ENCODE measurements at places on chromosomes 6 and 20.

- DNase-seq, result no peak
Measured at GRCh38 chr6:1538810-1539478, 70.8 kb upstream of the FOXC1 start.

GRCh38 chr6:7154341-7155139 is 46.8 kb downstream of the RREB1 start:
- no peak for DNase-seq

DNA sequence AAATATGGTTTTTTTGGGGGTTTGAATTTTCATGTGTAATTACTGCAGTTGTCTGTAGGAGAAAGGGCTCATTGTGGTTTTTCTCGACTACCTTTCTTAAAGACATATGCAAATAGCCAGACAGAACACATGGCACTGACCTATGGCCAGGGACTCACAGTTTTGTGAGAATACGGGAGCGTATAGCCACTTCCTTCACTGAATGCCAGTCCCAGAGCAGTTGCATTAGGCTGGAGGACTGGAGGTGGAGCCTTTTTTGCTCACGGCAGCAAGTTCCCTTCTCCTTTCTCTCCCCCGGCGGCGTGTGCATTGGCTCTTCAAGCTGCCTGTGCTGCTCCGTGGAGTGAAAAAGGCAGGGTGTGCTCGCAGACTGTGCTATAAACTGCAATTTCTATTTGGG is 114.9 kb downstream of the AKAP7 start:
- DNase-seq, result no peak

GRCh38 chr6:25472906-25473305 is 179.1 kb upstream of the SCGN start:
- no peak for DNase-seq

GRCh38 chr6:162546905-162547304 is 180.7 kb downstream of the PRKN start:
- DNase-seq, result no peak

- DNase-seq, result no peak
Measured at GRCh38 chr20:35179292-35180212, 7.7 kb downstream of the PROCR start.

DNA sequence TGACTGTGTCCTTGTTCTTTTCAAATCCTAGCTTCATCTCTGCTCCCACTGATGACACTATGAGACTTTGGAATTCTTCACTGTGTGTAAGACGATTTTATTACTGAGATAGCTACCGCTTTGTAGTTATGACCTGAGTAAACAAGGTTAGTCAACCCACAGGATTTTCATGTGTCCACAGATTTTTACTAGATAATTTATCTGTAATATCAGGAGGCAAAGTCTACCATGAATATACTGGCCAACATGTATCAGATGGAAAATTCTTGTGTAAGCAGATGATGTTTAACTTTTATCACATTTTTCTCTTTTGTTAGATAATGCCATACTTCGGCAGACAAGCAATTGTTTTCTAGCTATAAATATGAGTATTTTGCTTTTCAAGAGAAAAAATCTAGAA is 119.8 kb downstream of the SGK1 start:
- no peak for DNase-seq

- DNase-seq, result no peak
Measured at GRCh38 chr20:62665153-62665754, 23.0 kb downstream of the SLCO4A1 start.

DNA sequence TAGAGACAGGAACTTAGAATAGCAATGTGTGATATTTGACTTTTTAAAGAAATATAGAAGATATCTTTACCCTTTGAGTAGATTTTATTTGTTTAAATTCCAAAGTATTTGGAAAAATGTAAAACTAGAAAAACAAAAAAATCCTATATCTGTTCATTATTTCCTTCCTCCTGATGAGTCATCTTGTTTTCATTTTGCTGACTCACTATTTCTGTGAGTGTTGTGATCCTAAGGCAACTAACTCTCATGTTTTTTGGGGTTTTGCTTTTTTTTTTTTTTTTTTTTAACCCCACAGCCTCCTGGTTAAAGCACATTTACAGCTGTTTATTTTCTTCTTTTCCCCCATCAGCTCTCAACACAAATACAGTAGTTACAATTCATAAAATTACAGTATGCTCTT is 37.8 kb upstream of the THEMIS start:
- DNase-seq, result no peak

GRCh38 chr6:30071081-30071818 is 4.3 kb downstream of the PPP1R11 start:
- no peak for DNase-seq

DNA sequence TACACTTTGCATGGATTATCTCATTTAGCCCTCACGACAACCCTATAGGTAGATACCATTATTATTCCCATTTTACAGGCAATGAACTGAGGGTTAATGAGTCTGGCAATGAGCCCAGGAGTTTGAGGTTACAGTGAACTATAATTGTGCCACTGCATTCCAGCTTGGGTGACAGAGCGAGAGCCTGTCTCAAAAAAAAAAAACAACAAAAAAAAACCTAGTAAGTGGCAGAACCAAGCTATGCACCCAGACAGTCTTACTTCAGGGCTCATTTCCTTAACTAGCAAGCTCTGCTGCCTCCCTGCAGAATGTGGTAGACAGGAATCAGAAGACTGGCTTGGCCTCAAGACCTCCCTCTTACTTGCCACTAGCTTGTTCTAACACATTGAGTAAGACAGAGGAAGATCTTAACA is 71.9 kb upstream of the RREB1 start:
- no peak for DNase-seq

DNA sequence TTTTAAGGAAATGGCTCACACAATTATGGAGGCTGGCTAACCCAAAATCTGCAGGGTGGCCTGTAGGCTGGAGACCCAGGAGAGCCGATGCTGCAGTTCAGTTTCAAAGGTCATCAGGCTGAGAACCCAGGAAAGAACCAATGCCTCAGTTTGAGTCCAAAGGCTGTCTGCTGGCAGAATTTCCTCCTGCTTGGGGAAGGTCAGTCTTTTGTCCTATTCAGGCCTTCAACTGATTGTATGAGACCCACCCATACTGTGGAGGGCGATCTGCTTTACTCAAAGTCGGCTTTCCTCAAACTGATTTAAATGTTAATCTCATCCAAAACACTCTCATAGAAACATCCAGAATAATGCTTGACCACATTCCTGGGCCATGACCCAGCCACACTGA is 189.7 kb upstream of the CDYL start:
- no peak for DNase-seq

- DNase-seq, result no peak
Measured at GRCh38 chr20:39338469-39339376, 376.6 kb downstream of the DHX35 start.

GRCh38 chr6:106787327-106788196 is 158.2 kb downstream of the QRSL1 start:
- DNase-seq, result no peak

DNA sequence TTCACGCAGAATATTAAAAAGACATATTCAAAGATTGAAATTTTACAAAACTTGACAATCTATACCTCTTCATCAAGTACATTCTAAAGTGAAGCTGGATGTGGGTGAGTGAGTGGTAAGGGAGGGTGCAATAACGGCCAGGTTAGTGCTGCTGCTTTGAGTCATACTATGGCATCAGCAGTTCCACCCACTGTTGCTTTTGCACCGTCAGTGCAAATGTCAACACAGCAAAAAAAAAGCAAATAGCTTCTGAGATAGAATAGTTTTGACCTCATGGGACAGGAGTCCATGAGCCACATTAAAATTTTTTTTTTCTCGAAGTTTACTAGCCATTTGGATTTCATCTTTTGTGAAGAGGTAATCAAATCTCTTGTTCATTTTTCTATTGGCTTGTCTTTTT is 31.8 kb downstream of the PSMF1 start:
- DNase-seq, result no peak

GRCh38 chr6:124982669-124983068 is 20.4 kb downstream of the RNF217 start:
- DNase-seq, result no peak

DNA sequence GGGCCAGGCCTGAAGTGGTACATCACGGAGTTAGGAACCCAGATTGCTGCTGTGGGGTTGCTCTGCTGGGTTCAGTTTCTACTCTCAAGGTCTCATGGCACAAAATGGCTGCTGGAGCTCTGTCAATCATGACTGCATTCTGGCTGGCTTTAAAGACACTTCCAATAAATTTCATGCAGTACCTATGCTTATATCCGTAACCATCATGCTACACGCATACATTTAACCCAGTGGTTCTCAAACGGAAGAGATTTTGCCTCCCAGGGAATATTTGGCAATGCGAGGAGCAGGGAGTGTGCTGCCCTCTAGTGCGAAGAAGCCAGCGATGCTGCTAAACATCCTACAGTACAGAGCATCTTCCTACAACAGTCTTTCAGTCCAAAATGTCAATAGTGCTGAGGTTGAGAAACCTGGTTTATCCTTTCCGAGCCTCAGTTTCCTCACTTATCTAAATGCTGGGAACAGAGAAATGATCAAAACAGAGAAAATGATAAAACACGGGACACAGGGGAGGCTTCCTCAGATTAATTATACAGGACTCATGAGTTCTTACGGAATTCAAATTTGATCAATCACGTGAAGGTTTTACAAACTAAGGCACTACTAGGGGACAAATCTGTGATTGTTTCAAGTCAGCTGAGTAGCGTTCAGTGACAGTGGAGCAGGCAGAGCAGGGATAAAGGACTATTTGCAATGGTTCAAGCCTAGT is 9.6 kb upstream of the SLC2A10 start:
- DNase-seq, result no peak

DNA sequence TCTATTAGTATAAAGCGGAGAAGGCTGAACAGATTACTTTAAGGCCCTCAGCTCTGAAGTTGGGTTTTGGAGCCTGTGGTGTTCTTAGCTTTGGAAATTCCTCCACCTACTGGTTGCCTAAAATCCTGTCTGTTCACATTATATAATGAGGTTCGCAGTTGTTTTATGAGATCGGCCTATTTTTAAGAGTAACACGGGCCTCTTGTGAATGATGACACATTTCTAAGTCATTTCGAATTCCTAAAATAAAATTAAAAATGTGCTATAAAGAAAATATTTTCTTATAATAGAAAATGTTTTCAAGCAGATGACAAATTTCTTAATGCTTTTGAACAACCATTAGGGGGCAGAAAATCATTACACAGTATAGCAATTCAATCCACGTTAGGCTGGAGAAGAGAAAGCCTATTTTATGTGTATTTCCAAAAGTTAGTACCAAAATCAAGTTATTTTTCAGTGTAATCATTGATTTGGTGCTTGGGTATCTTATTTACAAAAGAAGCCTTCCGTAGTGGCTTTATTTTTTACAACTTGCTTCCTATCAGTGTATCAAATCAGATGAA is 15.8 kb upstream of the FAM8A1 start:
- DNase-seq, result peak; percentile 68

Measured in DMS 273 treated with DMSO at 0.1 percent for 48 hours (cell line).